ENCODE measurements at places on chromosomes 12 and 14.

GRCh38 chr14:33163109-33163508 lies 224.4 kb downstream of the NPAS3 start:
- no peak for DNase-seq

DNA sequence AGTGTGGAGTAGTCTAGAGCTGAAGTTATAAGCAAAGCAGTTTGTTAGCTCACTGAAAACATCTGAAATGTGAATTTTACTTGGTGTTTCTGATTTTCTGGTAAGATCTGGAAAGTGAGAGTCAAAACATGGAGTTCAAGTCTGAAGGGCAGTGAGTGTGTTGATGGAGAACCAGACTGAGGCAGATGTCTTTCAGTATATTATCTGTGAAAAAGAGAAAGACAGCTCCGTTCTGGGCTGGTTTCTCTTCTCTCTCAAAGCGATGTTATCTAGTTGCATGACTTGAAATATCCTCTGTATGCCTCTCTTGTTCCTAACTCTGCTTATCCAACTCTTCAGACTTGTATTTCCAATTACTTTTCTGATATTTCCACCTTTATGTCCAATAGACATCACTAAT lies 381.9 kb upstream of the RGS6 start:
- no peak for DNase-seq

GRCh38 chr14:36859119-36859518 lies 197.5 kb downstream of the PAX9 start:
- no peak for DNase-seq

- no peak for DNase-seq
Measured at GRCh38 chr14:22095860-22096513, 422.4 kb upstream of the OR4E1 start.

DNA sequence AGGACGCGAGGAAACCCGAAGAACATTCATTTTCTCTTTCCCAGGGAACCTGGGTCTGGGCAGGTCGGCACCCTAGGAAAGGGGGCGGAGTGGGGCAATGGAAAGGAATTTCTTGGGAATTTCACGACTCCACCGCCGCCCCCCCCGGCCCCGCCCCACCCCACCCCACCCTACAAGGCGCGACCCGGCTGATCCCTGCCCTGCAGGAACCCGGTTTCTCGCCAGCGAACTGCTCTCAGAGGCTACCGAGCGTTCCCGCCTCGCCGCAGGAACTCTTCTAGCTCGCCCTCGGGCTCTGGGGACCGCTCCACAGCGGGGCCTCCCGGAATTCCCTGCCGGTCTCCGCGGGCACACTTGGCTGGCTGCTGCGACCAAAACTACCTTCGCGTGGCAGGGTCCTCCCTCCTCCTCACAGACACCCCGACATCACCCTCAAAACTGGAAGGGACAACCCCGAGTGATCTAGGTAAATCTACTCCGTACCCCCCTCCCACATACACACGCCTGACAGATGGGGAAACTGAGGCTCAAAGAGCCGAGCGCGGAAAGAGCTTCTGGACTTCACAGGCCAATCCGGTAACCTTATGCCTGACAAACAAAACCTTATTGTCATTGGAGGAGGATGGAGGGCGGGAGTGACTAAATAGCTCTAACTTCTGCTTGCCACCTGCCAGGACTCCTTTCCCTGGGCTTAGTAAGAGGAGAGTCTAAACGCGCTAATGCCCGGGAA lies 785 bp upstream of the ACTN1 start:
- DNase-seq = no peak

DNA sequence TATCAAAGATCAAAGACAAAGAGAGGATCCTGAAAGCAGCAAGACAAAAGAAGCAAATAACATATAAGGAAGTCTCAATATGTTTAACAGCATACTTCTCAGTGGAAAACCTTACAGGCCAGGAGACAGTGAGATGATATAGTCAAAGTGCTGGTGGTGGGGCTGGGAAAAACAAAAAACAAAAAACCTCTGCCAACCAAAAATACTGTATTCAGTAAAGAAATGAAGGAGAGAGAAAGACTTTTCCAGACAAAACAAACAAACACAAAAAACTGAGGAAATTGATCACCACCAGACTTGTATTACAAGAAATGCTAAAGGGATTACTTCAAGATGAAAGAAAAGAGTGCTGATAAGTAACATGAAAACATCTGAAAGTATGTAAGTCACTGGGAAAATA lies 221.2 kb downstream of the ADGRD1 start:
- no peak for DNase-seq

GRCh38 chr14:73261075-73261474 lies 23.8 kb downstream of the PAPLN start:
- DNase-seq = no peak

DNA sequence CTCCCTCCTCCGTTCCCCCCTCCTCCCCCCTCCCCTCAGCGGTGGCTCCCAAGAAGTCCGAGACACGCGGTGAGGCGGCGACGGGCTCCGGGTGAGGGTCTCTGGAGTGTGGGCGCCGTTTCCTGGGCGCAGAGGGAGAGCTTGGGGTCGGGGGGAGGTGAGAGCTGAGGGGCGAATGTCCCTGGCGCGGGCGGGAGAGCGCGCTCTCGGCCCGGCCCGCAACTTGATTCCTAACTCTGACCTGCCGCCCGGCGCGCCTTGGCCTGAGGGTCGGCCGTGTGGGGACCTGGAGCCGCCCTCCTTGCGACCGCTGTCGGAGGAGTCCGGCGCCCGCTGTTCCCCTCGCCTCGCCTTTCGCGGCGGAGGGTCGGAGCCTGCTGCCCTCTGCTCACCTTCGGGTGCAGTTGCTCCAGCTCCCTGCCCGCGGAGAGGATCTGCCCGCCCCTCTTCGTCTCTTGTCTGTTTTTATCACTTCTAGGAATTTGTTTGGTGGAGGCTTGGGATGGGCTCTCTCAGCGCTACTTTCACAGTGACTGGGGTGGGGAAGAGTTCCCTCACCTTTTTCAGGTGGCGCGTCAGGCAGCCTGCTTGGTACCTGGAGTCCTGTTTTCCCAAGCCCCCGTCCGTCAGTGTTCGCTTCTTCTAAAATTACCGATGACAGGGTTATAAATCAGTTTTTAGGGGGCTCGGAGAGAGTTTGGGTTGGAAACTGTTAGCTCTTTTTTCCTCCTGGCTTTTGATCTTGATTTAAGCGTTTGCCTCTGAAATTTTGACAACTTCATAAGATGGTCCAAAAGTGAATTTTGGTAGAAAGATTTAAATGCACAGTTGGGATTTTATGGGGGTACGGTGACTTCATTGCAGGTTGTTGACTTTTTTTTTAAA lies 495 bp downstream of the ADIPOR2 start:
- no peak for DNase-seq

DNA sequence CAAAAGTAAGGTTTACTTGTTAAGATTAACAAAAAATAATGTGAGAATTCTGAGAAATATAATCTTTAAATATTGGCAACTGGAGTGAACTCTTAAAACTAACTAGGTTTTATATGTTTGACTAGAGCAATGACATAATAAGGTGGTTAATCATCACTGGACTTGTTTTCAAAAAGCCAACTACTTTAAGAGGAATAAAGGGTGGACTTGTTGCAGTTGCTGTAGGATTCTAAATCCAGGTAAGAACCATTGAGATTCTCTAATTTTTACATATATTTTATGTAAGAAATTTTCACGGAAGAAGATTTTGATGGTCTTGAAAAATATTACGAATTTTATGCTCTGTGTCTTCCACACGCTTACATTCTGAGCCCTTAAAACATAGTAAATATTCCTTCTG lies at the start of gene SLCO1B1:
Gene SLCO1B1 (plus strand): TSS at position 197 of the 400 bp plus-strand sequence. CDS start 10,381 bp downstream, outside the sequence.
- DNase-seq = no peak

DNA sequence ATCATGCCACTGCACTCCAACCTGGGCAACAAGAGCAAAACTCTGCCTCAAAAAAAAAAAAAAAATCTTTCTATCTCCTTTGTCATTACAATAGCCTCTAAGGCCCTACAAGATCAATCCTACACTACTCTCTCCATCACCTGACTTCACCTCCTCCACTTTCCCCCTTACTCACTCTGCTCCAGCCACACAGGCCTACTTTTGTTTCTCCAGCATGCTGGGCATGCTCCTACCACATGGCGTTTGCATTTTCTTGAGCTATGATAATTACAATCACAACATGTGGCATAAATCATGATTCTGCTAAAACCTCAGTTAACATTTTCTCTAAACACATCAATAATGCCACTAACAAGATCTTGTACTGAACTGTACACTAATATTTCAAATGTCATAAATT lies 7.8 kb downstream of the PPP1R13B start:
- no peak for DNase-seq

DNA sequence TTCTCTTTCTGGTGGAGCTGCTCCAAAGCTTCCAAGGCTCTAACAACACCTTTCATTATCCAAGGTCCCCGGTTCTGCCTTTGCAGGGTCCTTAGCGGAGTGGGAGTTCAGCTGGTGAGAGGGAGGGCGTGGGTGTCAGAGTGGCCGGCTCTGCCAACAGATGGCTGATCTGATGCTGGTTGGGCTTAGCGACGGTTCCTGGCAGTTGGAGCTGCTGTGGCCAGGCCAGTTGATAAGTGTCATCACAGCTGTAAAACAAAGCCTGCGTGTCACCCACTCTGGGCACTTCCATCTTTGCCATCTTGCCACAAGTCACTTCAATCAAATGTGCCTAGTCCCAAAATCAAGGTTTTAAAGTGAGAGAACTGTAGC lies 36.3 kb downstream of the RIN3 start:
- DNase-seq = no peak

- no peak for DNase-seq
Measured at GRCh38 chr14:32932302-32932913, 6.3 kb upstream of the NPAS3 start.

GRCh38 chr14:44404036-44404435 lies 103.0 kb downstream of the FSCB start:
- DNase-seq = no peak

DNA sequence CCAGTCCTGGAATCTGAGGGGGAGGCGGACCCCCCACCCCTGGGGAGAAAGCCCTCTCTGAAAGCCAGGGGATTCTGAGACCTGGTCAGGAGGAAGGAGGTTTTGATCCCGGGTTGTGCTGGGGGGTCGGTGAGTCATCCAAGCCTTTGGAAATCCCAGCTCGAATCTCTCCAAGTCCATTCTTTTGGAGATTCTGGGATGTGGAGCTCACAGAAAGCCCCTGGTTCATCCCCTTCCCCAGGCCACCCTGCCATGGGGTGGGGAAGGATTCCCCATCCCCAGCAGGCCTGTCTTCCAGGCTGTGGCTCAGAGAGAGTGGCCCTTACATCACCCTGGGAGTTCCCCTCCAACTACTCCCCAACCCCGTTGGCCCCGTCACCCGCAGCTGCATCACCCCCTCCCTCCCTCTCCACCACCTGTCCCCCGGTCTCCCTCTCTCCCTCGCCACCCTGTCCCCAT lies 14.3 kb downstream of the EXOC3L4 start:
- no peak for DNase-seq

GRCh38 chr12:62471734-62472133 lies 5.1 kb downstream of the MON2 start:
- DNase-seq = no peak

DNA sequence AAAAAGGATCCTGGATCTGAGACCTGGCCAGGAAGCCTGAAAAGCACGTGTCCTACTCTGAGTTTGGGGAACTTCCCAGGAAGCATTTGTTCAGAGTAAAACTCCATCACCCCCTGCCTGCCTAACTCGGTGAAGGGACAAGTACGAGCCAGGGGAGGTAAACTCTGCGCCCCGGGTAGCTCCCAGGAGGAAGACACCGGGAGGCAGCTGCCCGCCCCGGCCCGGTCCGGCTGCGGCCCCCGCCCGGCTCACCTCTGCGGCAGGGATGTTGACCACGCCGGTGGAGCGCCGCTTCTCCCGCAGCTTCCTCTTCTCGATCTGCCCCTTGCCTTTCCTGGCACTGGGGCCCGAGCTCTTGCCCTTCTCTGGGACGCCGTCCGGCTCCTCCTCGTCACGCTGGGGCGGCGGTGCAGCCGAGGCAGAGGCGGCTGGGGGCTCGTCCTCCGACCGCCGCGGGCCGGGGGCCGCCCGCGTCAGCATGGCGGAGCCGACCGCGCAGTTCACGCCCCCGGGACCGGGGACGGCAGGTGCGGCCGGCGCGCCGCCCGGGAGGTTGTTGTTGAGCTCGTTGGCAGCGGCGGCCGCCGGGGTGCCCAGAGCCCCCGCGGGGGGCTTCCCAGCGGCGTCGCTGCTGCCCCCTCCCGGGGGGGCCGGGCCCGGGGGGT lies 1.2 kb downstream of the PAWR start:
- DNase-seq = no peak

DNA sequence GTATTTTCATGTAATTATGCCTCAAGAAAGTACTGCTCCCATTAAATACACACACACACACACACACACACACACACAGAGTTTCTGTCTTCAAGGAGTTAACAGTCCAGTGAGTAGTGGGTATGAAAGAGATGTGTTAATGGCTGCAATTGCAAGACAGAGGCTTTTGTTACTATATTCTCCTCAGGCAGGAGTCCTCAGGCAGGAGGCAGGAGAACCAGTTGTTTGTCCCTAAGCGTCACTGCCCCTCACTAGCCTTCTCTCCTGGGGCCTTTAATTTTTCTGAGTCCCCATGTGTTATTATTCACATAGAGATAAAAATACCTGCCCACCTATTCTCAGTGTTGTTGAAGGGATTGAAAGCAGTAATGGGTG lies 31.2 kb downstream of the DAD1 start:
- no peak for DNase-seq

- DNase-seq = no peak
Measured at GRCh38 chr14:39442293-39442692, 10.1 kb upstream of the FBXO33 start.

GRCh38 chr14:99551034-99551922 lies 52.7 kb downstream of the CCDC85C start:
- no peak for DNase-seq

- no peak for DNase-seq
Measured at GRCh38 chr12:76117067-76117691, 32.7 kb upstream of the NAP1L1 start.

- DNase-seq = no peak
Measured at GRCh38 chr12:42178101-42178500, 33.4 kb upstream of the GXYLT1 start.

GRCh38 chr12:113149361-113150150 lies at the start of gene CFAP73:
Gene CFAP73 (plus strand): TSS chr12:113149724. CDS start chr12:113149858, 134 bp downstream.
- DNase-seq = peak; percentile 55

- DNase-seq = no peak
Measured at GRCh38 chr12:66441905-66442559, 139.7 kb downstream of the HELB start.

- DNase-seq = no peak
Measured at GRCh38 chr12:61862986-61863385, 397.2 kb upstream of the USP15 start.

Data from non-pigmented ciliary epithelial cell (primary cell).